Cardiac septum (tissue), 1 donor: ENCODE measurements at places on chromosomes 3 and 15. TPM values are rescaled to one million over a fixed set of nuclear protein-coding genes. Genes with fewer than 3 reads are reported as not detected.

- DNase-seq = no peak
Observed at GRCh38 chr15:67379530-67379929, 124.9 kb downstream of the IQCH start.

DNA sequence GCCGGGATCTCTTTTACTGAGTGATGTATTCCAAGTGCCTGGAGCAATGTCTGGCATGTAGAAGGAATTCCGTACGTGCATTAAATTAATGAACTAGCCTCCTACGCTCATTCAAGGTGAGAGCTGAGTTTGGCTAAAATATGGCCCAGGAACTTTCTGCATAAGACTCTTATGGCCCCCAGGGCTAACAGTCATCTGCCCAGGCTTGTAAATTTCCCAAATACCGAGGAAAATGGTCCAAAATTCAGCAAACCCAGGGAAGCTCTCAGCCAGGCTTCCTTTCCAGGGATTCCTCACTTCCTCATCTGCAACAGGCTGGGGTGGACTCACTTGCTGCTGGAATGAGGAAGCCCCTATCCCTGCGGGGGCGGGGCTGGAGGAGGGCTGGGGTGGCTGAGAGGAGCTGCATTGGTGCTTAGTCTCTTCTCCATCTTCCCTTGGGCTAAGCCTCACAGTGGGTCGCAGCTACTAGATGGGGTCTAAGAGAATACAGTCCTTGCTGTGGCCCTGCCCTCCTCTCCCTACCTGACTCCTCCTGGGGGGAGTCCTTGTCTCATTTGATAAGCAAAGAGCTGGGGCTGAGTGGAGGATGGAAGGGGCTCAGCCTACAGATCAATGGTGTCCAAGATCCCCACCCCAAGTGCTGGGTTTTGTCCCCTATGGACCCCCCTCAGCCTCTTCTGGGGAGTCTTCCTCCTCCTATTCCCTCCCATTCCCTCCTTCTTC, 28.5 kb upstream of the APOD start:
- DNase-seq = peak; percentile 24

GRCh38 chr3:177726807-177727206, 529.5 kb upstream of the TBL1XR1 start:
- DNase-seq = no peak

DNA sequence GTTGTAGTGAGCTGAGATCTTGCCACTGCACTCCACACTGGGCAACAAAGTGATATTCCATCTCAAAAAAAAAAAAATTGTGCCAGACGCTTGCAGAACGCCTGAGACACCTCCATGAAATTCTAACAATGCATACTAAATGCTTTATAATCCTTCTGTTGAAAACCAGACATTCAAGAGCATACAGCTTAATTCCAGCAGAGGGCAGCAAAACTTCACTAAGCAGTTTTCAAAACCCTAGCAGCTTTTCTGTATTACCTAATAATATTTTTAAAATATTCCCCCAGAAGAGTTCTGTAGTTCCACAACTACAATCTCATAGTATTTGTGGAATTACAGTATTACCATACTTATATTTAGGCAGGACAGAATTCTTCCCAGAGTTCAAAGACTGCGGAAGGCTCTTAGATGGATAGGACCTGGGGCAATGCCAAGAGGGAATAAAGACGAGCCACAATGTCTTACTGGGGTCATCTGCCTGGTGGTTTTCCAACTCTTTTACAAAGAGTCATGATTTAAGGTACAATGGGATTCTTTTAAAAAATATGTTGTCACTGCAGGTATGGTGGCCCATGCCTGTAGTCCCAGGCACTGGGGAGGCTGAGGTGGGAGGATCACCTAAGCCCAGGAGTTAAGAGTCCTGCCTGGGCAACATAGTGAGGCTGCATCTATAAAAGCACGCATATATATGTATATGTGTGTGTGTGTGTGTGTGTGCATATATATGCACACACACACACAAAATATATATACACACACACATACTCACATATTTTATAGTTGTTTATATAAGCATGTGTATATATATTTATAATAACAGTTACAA, 19.6 kb upstream of the TASOR start:
- no peak for DNase-seq

IGSF11 gene
- total RNA-seq = 1.8 TPM

DNA sequence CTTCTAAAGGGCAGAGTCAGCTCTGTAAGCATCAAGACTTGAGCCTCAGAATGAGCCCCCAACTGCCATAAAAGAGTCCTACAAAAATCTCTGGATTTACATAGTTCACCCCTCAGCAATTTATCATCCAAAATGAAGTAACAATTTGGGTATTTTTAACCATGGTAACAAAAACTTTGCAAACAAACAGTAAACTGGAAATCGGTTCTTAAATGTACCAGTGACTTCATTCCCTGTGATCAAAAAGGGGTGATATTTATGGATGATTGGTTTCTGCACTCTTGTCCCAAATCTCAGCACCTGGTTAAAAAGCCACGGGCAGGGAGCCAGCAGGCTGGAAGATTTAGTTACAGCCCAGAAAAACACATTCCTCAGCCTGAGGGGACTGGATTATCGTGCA, 73.6 kb downstream of the TFG start:
- DNase-seq = no peak

- DNase-seq = no peak
Observed at GRCh38 chr3:59056706-59057105, 6.9 kb upstream of the CFAP20DC start.

- DNase-seq = no peak
Observed at GRCh38 chr3:57892423-57892822, 115.8 kb upstream of the FLNB start.

DNA sequence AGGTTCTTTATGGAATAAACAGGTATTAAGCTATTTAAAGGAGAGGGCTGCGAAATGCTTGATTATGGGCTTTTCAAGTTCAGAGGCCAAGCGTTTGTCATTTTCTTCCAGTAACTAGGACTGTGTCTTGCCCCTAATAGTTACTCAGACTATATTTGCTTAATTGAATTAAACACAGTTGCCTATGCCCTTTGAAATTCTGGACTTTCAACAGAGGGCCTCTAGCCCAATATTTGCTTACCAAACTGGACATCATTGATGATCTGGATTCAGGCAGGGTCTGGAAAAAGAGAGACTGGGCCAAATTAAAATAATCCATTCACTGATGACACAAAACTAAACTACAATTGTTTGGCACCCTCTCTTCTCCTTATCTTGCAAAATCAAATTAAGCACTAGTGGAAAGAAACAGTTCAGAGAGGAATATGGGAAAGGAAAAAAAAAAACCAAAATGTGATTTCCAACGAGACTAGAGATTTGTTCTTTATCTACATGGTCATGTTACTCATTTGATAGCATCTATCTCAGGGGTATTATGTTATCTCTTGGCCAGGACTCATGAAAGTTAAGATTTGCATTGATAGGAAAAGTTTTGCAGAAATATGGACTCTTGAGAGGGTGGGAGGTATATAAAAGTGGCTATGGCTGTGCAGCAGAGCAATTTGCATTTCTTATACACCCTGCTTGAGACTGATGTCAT, 75.1 kb upstream of the TSEN2 start:
- DNase-seq = no peak

DNA sequence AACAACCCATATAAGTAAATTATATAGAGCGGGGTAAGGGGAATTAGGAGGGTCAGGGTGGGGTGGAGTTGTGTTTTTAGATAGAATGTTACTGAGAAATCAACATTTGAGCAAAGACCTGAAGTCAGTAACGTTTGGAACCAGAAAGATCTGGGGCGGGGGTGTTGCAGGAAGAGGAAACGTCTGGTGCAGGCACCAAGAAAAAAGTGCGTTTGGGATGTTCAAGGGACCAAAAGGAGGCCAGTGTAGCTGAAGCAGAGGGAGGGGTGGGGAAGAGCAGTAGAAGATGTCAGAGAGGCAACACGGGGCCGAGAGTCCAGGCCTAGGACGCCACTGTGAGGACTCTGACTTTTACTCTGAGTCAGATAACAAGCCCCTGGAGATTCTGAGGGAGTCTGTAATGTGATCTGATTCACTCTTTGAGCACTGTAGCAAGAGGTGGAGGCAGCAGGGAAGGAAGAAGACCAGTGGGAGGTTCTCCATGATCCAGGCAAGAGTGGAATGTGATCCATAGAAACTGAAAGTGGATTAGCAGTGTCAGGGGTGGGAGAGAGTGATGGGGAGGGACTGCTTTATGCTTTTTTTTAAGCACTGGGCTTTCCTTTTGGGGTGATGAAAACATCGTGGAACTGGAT, 179.3 kb upstream of the CHRM5 start:
- DNase-seq = no peak

DNA sequence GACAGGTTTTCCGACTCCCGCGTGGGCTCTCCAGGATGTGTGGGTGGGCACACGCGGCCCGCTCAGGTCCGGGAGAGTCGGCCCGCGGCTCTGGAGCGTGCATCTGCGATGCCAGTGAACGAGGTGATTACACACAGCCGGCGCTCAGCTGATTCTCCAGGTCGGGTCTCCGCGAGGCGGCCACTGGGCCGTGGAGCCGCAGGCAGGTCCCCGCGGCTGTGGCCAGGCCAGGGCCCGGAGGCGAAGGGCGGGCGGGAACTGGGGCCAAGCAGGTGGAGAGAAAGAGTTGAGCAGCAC, 13.2 kb downstream of the PAK6 start:
- no peak for DNase-seq

GRCh38 chr15:59087731-59088130, 17.2 kb upstream of the CCNB2 start:
- no peak for DNase-seq

UROC1 gene
- total RNA-seq = not detected

CCDC80 gene
- total RNA-seq = 122 TPM

DNA sequence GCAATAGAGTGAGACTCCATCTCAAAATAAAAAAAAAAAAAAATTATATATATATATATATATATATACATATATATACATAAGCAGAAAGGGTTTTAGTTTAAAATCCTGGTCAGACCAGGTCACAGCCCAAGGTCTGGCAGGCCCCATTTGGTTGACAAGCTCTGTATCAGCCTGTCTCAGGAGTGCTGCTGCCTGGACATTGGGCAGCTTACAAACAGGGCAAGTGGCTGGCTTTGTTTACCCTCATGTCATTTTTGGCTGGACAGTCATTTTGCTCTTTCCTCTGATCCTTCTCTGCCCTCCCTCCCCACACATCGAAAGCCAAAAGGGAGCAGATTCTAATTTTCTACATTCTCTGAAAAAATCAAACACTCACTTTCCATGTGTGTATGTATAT, 26.7 kb upstream of the KLHL6 start:
- no peak for DNase-seq

DNA sequence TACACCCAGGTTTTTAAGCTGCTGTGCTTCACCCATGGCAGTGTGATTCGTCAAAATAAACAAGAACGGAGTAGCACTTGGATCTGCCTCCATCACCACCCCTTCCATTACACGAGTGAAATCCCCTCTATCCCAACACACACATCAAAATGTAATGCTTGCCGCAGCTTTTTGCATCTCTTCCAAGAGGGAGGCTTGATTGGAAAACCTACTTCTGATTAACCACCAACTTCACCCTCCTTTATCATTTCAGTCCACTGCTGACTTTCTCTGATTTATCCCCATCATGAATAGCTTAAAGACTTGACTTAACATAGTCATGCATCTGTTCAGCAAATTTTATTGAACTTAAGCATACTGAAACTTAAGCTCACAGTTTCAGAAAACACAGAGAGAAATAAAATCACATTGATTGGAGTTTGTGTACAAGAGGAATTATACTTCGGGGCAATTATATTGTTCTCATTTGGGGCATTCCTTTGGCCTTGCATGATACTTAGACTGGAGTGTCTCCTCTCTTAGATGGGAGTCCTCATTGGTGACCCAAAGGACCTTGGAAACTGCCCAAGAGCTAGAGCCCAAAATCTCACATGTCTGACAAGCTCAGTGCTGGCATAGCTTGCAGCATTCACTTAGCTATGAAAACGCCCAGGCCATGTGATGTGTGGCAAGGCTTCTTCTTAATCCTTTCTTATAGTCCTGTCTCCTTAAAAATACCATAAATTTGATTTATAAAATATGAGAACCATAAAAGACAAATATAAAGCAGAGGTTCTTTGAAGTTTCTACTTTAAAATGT, 124.3 kb upstream of the UMPS start:
- peak; percentile 80 for DNase-seq

GRCh38 chr3:196763179-196763578, 23.5 kb downstream of the PAK2 start:
- DNase-seq = no peak

- no peak for DNase-seq
Observed at GRCh38 chr15:87753539-87753938, 503.0 kb downstream of the NTRK3 start.

KLHL40 gene
- total RNA-seq = 0.57 TPM

GRCh38 chr3:195133462-195133861, 137.5 kb downstream of the XXYLT1 start:
- no peak for DNase-seq

DNA sequence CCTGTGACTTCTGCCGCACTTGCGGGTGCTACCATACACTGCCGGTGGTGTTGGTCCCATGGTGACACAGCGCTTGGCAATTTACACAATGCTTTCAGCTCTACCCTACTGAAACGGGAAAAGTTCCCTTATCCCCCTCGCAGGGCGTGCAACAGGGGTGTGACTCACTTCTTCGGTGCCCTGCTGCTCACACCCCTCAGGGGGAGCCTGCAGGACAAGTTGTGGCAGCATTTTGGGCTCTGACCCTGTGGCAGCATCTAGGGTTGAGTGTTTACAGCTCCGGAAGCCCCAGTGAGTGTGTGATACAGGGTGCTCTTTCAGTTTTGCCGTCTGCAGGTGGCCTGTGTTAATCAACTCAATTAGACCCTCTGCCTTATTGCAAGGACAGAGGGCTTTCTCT, 324.7 kb upstream of the RGMA start:
- no peak for DNase-seq

C3orf20 gene
- 0.32 TPM for total RNA-seq

DNA sequence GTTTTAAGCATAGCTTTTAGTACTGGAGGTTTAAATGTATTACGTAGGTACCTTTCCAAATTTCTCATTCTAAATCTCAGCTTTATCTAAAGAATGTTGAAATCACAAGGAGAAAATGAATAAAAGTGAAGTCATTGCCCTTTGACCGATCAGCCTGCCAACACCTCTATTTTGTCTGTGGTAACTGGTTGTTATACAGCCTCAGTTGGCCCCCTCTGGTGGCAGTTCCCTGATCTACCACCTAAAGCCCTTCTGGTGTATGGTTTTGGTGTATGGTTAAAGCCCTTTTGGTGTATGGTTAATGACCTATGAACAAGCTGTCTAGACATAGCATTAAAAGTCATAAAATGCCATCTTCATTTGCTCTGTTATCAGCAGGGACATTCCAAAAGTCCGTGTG, 378.2 kb upstream of the AZI2 start:
- no peak for DNase-seq

DNA sequence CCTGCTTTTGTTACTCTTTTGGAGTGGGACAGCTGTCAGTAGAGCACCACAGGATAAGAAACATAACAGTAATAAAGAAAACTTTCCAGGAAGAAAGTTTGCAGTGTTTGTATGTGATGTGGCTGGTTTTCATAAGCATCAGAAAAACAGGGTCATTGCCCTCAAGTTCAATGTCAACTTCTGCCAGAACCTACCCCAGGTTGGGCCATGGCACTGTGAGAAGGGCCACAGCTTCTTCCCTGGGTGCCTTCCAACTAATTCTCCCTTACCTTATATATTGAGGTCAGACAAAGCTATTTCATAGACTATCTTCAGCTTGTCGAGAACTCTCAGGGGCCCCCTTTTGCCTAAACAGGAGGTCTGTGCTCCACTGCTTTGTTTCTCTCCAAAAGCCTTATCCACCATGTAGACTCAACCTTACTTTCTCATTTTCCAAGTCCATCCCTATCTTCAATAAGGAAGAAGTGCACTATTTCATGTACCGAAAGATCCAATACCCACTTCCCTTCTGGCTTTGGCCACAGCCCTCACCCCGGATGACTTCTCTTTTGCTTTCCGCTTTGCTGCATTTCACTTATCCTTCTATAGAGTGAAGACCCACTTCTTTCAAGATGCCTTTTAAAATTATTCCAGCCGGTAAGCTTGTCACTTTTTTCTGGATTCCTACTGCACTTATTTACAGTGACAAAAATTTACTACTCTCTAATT, 38.2 kb upstream of the PLCL2 start:
- no peak for DNase-seq
